ENCODE measurements at places on chromosomes 12 and 14. TPM values are rescaled to one million over a fixed set of nuclear protein-coding genes. Genes with fewer than 3 reads are reported as not detected.

PRKAB1 gene
- total RNA-seq: 24.8 TPM

DNA sequence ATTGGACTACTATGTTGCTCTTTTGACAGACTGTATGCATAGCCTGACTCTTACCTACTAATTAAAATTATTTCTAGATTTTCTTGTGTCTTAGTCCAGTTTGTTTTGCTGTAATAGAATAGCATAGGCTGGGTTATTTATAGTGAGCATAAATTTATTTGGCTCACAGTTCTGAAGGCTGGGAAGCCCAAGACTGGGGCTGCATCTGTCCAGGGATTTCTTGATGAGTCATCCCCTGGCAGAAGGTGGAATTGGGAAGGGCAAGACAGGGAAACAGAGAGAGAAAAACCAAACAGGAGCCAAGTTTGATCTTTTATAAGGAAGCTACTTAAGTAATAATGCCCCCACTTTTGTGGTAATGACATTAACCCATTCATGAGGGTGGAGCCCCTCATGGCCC is 759.2 kb upstream of the LRFN5 start:
- H3K4me3 ChIP-seq: no peak overlapping the region
- DNase-seq: no peak
- H3K27ac ChIP-seq: no peak overlapping the region

DNA sequence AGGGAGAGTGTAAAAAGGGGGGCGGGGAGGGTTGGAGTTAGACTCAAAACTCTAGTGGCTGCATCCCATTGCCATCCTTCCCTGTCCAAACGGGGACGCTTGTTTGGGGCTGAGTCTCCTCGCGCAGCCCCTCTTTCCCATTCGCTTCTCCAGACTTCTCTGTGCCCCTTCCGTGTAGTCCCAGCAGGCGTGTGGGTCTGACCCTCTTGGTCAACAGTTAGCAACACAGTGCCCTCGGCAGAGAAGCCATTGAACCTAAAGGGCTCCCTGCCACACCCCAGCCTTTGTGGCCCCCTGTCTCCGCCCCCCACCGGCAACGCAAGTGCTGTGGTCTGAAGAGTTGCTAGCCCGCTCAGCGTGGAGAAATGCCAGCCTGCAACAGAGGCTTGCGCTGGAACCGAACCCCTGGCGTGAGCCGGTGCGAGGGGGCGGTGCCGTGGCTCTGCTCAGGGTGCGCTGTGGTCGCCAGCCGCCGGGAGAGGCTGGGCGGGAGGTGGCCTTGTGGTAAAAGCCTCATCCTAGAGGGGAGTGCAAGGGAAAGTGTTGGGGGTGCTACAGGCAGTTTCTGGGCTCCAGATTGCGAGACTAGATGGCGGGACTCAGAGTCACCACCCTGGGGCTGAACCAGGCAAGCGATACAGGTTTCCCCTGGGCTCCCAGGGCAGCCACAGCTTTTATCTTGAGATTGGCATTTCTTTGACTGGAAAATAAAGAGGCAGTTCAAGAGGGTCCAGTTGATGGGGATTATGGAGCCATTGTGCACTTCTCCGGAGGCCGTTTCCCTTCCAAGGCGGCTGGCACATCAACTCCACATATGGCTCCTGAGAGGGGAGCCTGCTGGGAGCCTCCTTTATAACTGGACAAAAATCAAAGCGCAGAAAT is 2.1 kb downstream of the PLXNC1 start:
- peaks cover 56% of the 10 kb centered on the region for H3K27me3 ChIP-seq
- H3K36me3 ChIP-seq: no peaks in the 10 kb centered on the region
- H3K4me3 ChIP-seq: no peak overlapping the region
- DNase-seq: no peak

- no peaks in the 10 kb centered on the region for H3K4me1 ChIP-seq
- H3K27me3 ChIP-seq: no peaks in the 10 kb centered on the region
- H3K36me3 ChIP-seq: no peaks in the 10 kb centered on the region
Observed at GRCh38 chr14:97166497-97166896, 369.3 kb downstream of the VRK1 start.
